Activated gamma-delta T cell treated with anti-CD3 and anti-CD28 coated beads, Interleukin-2, amount 50 U/mL, for 16 hours (primary cell): ENCODE measurements at places on chromosomes 1 and 21.
A peak's percentile ranks its signal among the peaks of the same experiment; 100 is the strongest.

GRCh38 chr1:100433563-100433962 is 81.3 kb downstream of the CDC14A start:
- no peak for DNase-seq

DNA sequence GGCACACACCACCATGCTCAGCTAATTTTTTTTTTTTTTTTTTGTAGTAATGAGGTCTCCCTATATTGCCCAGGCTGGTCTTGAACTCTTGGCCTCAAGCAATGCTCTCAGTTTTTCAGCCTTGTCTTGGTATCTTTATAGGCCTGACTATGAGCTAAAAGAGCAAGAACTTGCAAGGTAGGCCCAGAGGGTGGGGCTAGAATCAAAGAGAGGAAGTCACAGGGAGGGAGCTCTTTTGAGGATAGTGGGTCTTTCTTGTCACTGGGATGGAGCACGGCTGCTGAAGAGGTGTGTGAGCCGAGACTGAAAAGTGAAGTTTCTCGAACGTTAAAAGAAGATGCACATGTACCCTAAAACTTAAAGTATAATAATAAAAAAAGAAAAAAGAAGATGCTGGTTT is 260.0 kb upstream of the BEND5 start:
- DNase-seq = no peak

DNA sequence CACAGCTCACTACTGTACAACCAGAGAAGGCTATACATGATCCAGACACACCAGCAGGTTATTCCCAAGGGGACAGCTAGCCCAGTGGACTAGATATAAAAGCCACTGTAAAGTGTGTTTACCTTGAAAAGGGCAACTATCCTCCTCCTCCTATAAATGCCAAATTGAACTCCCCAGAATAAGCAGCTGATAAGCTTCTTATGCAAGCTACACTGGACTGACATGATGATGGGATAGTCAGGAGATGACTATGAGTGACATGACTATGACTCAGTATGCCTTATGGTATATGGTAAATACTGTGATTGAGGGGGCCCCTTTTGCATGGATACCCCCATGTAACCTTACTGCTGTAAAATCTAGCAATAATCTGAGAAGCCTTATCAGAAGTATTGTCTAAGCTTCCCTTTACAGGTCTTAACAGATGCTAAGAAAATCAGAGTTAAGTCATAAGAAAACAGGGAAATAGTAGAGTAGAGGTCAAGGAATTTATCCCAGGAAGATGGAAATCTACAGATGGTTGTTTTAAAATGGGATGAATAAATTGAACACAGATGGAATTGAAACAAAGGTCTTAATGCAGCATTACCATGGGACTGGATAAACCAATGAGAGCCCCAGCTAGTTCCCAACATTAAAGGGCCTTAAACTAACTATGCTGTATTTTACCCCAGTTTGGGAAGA is 55.8 kb downstream of the TRIM33 start:
- DNase-seq = no peak

DNA sequence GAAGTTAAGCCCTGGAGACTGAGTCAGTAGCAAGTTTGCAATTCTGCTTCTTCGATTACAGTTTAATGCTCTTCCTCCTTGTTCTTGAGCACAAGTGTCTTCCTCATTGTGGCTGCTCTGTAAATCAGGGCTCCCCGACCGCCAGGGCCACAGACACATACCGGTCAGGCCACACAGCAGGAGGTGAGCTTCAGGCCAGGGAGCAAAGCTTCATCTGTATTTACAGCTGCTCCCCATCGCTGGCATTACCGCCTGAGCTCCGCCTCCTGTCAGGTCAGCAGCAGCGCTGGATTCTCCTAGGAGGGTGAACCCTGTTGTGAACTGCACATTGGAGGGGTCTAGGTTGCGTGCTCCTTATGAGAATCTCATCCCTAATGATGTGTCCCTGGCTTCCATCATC is 1.7 kb upstream of the TRAPPC10 start:
- no peak for DNase-seq

DNA sequence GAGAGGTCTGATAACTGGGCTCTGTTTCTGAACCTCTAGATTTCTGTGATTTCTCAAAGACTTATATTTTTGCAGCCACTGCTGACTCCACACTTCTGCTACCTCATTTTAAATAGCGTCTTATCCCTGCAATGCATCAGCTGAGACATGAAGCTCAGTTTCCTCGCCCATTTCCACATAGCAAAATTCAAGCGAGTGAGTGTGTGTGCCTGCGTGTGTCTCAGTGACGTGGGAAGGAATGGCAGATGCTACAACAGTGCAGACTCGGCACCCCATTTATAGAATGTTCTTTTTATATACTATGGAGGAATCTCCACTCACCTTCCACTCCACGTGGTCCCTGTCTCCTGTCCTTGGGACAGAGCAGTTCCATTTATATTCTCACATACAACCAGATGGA is 35.7 kb downstream of the ZMYND12 start:
- DNase-seq = no peak

- no peak for DNase-seq
These were observed 1.8 kb downstream of the OBSCN start for GRCh38 chr1:228209657-228210056.

DNA sequence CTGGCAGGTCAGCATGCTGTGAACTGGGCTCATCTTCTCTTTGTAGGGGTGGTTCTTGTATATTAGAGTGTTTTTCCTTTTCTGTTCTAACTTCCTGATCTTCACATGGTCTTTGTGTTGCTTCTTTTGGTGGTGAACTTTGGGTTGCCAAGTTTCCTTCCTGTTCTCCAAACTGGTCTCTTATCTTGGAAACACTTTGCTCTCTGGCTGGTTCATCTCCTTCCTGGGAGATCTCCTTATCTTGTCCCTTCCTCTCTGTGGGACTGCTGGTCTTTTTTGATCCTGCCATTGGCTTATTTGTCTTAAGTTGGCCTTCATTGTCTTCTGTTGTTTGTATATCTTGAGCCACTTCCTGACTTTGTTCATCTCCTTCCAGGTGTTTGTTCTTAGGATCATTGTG is 2.1 kb downstream of the TCHHL1 start:
- DNase-seq = no peak

DNA sequence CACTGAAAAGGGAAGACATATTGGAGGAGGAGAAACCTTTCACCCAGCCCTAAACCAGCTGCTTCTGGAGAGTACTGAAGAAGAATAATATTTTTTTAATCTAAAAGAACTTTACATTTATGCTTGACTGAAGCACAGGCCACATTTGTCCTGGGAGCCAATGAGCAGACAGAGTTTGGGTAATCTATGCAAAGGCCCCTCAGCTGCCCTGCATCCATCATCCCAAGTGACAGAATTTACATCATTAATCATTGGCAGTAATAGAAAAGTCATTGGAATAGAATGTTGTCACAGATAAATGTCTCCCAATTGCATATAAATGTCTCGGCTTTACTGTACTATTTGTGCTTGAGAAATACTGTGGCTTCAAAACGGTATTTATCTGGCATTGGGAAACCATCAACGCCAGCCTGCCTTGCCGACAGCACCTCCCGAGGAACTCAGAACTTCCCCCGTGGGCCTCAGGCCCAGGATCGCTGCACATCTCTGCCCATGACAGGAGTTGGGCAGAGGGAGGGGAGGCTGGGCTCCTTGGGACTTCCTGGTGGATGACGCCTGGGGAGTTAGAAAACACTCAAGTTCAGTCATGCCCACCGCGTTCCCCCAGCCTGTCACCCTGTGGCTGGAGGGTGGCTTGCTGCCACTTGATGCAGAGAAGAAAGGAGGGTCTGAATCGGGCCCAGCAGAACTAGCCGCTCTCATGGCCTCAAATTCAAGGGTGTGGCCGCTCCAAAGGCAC is 133.1 kb downstream of the CAMTA1 start:
- DNase-seq = no peak

- DNase-seq = no peak
These were observed 441.7 kb downstream of the PRDM2 start for GRCh38 chr1:14141656-14142055.

DNA sequence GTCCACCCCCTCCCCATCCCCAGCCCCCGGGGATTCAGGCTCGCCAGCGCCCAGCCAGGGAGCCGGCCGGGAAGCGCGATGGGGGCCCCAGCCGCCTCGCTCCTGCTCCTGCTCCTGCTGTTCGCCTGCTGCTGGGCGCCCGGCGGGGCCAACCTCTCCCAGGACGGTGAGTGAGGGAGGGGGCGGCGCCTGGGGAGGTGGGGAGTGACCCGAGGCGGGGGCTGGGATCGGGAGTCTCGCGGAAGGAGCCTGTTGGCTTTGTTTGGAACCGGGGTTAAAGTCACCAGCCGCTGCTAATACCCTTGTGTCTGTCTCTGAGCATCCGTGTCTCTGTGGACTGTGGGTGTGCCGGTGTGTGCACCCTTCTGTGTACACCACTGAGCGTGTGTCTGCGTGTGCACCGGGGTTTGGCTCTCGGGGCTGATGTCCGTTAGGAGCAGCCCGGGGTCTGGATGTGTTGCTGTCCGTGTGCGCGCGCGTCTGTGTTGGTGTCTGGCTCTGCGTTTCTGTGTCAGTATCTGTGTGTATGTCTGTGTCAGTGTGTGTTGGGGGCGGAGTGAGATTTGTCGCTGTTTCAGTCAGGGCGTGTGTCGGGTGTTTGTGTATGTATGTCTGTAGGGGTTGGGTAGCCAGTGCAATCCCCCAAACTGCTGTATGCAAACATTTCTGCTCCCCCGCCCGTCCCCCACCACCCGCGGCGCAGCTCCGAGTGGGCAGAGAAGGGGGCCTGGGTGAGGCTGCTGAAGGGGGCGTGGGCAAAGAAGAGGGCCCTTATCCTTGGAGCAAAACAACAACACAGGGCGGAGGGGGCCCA is 480 bp downstream of the CADM3 start:
- DNase-seq = no peak

DNA sequence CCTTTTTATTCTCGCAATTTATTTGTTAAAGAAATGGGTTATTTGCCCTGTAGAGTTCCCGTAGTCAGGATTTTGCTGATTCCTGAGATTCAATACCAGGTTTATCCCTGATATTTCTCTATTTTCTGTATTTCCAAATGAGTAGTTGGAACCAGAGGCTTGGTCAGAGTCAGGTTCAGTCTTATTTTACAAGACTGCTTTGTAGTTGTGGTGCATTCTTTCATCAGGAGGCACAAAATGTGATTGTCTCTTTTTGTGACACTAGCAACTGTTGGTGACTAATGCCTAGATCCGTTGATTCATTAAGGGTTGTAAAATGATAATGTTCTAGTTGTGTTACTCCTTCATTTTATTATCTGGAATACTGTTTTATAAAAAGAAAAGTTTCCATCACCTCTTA is 95.5 kb upstream of the TPTE start:
- no peak for DNase-seq

GRCh38 chr1:25096307-25097150 is 135.8 kb downstream of the SYF2 start:
- no peak for DNase-seq

GRCh38 chr1:211729238-211729637 is 53.8 kb upstream of the NEK2 start:
- DNase-seq = no peak

DNA sequence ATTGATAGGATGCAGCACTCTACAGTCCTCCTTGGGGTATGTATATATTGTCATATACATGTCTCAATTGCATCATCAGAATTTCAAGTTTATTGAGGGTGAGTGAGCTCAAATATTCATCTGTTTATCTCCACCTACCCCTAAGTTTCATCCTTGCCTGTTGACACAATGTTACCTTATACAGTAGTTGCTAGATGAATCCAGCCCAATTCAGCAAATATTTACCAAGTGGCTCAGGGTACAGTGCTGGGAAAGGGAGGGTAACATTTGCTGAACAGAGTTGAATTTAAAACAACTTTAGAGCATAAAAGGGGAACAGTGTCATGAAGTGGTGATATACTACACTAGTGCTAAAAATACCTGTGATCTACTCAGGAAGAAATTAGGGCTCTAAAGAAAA is 14.4 kb downstream of the ELAVL4 start:
- DNase-seq = no peak

- no peak for DNase-seq
These were observed 26.6 kb downstream of the CLIC6 start for GRCh38 chr21:34695434-34695833.

DNA sequence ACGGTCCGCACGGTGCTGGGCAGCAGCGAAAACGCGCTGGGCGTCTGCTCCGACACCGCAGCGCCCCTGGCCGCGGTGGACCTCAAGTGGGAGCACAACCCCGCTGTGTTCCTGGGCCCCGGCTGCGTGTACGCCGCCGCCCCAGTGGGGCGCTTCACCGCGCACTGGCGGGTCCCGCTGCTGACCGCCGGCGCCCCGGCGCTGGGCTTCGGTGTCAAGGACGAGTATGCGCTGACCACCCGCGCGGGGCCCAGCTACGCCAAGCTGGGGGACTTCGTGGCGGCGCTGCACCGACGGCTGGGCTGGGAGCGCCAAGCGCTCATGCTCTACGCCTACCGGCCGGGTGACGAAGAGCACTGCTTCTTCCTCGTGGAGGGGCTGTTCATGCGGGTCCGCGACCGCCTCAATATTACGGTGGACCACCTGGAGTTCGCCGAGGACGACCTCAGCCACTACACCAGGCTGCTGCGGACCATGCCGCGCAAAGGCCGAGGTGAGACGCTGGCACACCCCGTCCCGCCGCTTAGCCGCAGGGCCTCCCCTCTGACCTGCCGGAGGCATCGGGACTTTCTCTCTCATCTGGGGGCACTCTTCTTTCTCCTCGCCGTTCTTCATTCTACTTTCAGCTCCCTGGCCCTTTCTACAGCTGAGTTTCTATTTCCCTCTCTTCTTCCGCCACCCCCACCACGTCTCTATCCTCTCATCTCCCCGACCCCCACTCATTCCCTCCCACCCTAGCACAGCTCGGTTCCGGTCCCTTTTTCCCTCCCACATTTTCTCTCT is 1.0 kb downstream of the NPR1 start:
- DNase-seq = no peak

DNA sequence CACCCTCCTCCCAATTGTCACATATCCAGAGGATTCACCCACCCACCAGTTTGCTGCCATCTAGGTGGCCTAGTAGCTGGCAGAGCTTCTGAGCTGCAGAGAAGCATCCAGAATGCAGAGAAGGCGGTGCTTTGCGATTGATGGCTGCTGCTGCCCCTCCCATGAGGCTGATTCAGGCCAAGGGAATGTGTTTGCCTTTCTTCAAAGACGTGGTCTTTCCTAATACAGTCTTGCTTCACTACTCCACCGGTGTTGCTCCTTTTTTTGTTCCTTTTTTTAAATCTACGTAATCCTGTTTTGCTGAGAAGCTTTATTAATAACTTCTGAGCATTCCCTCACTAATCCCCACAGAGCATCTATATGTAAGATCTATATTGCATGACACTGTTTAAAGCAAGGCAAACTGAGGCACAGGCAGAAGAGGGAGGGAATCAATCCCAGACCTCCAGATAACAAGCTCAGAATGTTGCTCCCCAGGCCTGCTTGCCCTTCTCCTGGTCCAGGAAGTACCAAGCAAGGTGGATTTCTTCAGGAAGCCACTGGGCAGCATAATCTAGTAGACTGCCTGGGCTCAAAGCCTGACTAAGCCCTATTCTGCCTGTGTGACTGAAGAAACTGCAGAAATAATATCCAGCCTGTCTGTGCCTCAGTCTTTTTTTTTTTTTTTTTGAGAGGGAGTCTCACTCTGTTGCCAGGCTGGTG is 275.5 kb upstream of the FMN2 start:
- DNase-seq = no peak

GRCh38 chr1:150791585-150791984 is 16.5 kb downstream of the CTSK start:
- no peak for DNase-seq

- peak; percentile 29 for DNase-seq
These were observed 50.1 kb downstream of the TIAM1 start for GRCh38 chr21:31293986-31294385.
